ENCODE measurements at places on chromosomes 12 and 14. TPM values are rescaled to one million over a fixed set of nuclear protein-coding genes. Genes with fewer than 3 reads are reported as not detected.

OR4K1 gene
- total RNA-seq: not detected

RNASE3 gene
- not detected for total RNA-seq

KRT79 gene
- not detected for total RNA-seq

RNASE7 gene
- total RNA-seq: not detected

GPR68 gene
- 0.35 TPM for total RNA-seq

JAG2 gene
- total RNA-seq: 23.8 TPM

RNF34 gene
- 33.7 TPM for total RNA-seq

A2M gene
- 233 TPM for total RNA-seq

ATP5F1B gene
- 428 TPM for total RNA-seq

OVCH1 gene
- 0.35 TPM for total RNA-seq

EXOC3L4 gene
- 0.75 TPM for total RNA-seq

PMCH gene
- not detected for total RNA-seq

MYF5 gene
- total RNA-seq: 31.1 TPM

MYO1A gene
- 0.18 TPM for total RNA-seq

- DNase-seq: no peak
Measured at GRCh38 chr14:39766397-39767000, 334.3 kb upstream of the FBXO33 start.

GRCh38 chr14:82641050-82641540 is 1107.4 kb upstream of the SEL1L start:
- no peak for DNase-seq

- DNase-seq: no peak
Measured at GRCh38 chr12:88726806-88727720, 146.8 kb upstream of the KITLG start.

DNA sequence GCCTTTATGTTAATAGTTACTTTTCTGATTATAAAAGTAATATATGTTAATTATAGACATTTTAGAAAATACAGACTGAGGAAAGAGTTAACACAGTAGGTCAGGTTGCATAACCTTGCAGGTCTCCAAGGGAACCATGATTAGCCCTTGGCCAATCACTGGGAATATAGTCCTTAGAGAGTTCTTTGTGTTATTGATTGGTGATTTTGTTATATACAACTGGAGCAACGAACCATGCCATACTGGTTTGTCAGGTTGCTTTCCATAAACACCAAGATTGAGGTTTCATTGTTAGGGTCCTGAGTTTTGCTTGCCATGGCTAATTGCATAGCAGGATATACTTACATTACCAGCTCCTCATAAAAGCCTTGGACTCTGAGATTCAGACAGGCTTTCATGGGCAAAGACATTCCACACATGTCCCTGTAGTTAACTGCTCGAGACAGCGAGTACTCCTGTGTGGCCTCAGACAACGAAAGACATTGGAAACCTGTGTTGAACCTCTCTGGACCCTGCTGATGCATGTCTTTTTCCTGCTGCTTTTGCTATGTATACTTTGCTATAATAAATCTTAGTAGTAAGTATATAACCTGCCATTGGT is 33.7 kb downstream of the MAPK1IP1L start:
- DNase-seq: no peak

GRCh38 chr12:103181366-103182152 is 224.1 kb downstream of the ASCL1 start:
- no peak for DNase-seq

GRCh38 chr14:38309522-38310277 is 53.8 kb upstream of the CLEC14A start:
- no peak for DNase-seq

DNA sequence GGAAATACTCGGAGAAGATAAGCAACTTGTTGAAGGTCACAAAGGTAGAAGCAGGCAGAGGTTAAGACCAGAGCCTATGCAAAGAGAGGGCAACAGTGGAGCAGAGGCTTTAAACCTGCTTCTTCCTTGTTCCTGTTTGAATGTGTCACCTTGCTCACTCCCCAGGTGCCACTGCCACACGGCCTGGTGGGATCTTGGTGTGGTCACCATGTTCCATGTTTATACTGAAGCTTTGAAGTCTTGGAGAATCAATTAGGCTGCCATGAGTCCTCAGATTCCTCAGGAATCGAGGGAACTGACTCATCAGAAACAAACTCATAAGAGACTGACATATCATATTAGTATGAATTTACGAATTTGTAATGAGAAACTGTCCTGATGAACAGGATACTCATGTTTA is 46.8 kb downstream of the IQSEC3 start:
- no peak for DNase-seq

- DNase-seq: no peak
Measured at GRCh38 chr14:39050389-39050788, 52.6 kb downstream of the SEC23A start.

DNA sequence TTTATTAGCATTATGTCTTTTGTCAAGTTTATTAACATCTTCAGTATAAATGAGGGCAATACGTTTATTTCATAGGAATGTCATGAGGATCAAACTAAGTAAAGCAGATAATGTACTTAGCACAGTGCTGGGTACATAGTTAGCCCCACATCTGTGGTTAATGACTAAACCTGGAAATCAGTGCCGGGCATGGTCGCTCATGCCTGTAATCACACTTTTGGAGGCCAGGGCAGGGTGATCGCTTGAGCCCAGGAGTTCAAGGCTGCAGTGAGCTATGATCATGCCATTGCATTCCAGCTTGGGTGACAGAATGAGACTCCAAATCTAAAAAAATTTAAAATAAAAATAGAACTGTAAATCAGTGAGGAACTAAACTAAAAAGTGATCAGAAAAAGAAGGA is 44.8 kb upstream of the GUCY2C start:
- DNase-seq: no peak

DNA sequence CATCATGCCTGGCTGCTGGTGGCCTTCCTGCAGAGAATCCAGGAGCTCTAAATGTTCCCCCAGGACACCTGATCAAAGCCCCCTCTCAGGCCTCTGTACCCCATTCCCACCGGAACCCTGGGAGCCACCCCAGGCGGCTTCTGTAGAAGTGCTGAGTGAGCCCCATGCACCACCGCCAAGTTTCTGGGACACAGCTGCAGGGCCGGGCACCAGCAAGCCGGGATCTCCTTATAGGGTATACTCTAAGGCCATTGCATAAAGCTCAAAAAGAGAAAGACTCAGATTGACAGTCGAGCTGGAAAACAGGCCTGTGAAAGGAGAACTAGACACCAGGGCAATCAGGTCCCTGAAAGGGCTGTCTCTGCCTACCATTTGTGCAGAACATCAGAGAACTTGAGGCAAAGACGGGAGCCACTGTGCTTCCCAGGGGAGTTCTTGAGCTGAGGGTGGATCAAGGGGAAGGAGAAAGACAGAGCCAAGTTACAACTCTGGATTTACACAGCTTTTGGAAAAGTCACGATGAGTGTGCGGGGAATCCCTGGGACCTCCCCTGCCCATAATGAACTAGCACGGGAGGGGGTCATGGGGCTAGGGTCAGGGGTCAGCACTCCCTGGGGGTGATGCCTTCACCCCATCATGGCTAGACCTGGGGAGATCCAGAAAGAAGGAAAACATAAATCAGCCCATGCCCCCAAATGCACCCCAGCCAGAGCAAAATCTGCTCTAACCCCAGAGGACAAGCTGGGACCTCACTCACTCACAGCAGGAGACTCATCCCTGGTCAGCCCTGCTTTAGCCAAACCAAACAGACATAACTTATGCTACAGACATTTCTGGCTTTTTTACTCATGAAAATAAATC is 51.1 kb downstream of the ITPK1 start:
- DNase-seq: peak; percentile 33

DNA sequence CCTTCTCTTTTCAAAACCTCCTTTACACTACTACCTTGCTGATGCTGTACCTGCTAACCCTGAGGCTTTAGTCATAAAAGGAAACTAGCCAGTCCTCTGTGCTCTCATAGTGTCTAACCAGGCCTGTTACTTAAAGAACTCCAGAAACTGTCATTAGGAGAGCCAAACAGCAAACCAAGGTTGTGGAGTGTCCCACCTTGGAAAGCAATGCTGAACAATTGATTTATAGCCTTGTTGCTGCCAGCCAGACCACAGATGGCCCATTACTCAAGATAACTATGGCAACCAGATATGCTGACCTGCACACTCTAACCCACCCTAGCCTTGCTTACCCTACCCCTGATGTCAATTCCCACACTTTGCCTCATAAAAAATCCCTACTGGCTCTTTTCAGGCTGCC is 26.5 kb upstream of the BCAT1 start:
- DNase-seq: no peak

- no peak for DNase-seq
Measured at GRCh38 chr12:1844661-1845409, 24.5 kb downstream of the LRTM2 start.

DNA sequence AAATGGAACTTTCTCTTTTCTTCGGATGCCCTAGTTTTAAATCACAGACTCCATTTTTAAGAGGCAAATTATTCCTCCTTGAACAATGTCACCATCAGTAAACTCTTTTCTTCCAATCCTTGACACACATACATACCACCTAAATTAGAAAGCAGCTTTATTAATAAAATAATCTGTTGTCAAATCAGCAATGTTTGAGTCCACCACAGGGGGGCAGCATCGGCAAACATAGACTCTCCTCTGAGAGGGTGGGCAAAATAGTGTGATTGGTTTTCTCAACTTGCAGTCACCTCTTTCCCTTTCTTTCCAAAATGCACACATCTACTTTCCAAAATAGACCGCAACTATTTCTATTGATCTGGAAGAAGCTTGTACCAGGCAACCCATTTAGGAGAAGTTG is 438.4 kb upstream of the OR4E1 start:
- no peak for DNase-seq

DNA sequence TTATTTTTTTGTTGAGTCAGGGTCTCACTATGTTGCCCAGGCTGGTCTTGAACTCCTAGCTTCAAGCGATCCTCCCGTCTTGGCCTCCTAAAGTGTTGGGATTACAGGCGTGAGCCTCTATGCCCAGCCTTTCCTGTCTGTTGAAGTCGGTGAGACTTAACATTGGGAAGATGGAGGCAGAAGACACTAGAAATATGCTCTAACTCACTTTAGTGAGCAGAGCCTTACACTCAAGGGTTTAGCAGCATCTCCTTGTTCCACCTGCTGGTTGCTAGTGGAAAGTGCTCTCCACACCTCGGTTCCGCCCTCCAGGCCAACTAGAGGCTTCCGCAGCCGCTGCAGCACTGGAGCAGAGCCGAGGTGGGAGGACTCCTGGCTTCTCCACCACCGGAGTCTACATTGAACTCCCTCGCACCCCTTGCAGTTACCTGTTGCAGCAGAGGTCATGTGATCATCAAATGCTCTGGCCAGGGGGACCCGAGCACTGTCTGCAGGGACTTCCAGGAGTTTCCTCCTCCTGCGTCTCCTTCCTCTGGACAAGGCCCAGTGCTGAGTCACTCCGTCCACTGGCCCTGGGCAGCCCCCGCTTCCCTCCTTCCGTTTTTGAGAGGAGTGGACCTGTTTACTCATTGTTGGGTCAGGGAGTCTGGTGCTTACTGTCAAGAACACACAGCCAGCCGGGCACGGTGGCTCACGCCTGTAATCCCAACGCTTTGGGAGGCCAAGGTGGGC is 9.4 kb upstream of the HVCN1 start:
- DNase-seq: peak; percentile 90

GRCh38 chr14:55000381-55000780 is 26.5 kb downstream of the WDHD1 start:
- no peak for DNase-seq

DNA sequence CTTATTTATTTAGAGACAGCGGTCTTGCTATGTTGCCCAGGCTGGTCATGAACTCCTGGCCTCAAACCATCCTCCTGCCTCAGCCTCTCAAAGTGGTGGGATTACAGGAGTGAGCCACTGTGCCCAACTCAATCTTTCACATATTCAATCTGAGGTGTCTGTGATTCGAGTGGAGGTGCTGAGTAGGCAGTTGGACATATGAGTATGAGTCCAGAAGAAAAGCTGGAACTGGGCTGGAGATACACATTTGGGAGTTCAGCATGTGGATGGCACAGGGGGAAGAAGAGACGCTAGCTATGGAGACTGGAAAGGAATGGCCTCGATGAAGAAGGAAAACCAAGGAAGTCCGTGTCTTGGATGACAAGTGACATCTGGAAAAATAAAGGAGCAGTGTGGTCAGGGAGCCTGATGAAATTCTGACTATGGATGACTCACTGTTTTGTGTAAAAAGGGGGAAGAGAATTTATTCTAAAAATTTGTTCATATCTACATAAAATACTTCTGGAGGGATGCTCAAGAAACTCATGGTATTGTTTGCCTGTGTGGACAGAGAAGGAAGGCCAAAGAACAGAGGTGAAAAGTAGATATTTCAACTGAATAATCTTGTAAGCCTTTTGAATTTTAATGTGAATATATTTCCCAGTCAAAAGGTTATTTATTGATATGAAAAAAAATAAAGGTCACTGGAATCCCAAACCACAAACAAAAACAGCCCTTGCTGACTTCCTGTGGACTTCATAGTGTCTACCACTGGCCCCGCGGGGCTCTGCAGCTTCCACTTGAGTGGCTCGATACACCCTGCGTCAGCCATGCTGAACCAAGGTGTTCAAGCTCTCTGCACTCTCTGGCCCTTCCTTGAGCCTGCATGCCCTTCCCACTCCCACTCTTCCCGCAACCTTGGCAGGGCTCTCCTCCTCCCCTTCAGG is 8.9 kb upstream of the LTA4H start:
- DNase-seq: no peak

GRCh38 chr12:64522316-64522715 is 70.4 kb downstream of the TBK1 start:
- DNase-seq: no peak

GRCh38 chr12:4607056-4607455 is 41.8 kb downstream of the AKAP3 start:
- DNase-seq: no peak

DNA sequence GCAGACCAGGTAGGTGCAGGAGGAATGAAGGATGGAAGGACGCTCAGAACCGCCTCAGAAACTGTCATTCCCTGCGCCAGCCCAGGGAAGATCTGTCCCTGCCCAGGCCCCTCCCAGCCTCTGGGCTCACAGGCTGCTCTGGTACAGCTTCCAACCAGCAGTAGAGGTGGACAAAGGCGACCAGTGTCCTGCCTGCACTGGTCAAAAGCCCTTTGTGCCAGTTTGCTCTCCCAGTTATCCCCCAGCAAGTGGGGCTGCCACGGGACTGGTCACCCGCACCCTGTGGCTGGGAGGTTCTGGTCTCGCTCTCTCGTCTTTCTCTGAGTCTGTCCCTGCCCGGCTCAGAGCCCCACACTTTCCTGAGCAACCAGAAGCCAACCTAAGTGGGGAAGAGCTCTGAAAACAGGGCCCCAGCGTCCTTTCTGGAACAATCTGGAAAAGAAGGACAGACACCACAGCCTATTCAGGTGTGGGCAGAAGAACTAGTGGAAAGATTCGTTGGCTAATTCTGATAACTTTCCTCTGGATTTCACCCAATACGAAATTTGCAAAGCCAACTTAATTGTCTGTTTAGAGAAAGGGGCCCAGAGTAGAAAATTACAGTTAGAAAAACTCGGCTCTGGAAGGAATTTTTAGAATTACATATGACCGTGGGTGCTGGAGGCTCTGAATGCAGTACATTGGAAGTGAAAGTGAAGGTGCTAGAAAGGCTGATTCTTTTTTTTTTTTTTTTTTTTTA is 21.7 kb downstream of the SNRNP35 start:
- no peak for DNase-seq

DNA sequence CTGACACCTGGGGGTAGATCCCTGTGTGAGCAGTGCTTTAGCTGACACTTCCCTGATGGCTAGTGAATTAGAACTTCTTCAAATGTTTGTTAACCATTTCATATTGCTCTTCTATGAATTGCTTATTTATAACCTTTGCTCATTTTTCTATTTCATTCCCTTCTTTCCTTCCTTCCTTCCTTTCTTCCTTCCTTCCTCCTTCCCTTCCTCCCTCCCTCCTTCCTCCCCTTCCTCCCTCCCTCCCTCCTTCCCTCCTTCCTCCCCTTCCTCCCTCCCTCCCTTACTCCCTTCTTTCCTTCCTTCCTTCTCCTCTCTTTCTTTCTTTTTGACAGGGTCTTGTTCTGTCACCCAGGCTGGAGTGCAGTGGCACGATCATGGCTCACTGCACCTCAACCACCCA is 23.3 kb upstream of the CEP170B start:
- no peak for DNase-seq

Data from muscle of leg (tissue), 16 donors.